ENCODE measurements at places on chromosomes 7 and 10. TPM values are rescaled to one million over a fixed set of nuclear protein-coding genes. Genes with fewer than 3 reads are reported as not detected.

GRCh38 chr10:71401056-71401455, 4.3 kb downstream of the CDH23 start:
- H3K27me3 ChIP-seq: peaks cover 53% of the 10 kb centered on the region
- H3K27ac ChIP-seq: no peak overlapping the region
- H3K36me3 ChIP-seq: no peaks in the 10 kb centered on the region
- no peak for DNase-seq
- H3K4me3 ChIP-seq: no peak overlapping the region
- peaks cover 24% of the 10 kb centered on the region for H3K4me1 ChIP-seq

DNA sequence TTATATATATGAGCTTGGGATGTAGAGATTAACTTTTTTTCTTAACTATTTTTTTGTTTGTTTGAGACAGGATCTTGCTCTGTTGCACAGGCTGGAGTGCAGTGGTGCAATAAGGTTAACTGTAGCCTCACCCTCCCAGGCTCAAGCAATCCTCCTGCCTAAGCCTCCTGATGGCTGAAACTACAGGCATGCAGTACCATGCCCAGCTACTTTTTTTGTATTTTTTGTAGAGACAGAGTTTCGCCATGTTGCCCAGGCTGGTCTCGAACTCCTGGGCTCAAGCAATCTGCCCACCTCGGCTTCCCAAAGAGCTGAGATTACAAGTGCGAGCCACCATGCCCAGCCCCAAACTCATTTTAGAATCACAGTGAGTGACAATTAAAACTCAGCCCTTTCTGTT, 105.2 kb downstream of the CUBN start:
- H3K27me3 ChIP-seq: no peaks in the 10 kb centered on the region
- H3K36me3 ChIP-seq: no peaks in the 10 kb centered on the region
- peak overlapping the region; percentile 65 for H3K27ac ChIP-seq

- H3K27me3 ChIP-seq: no peaks in the 10 kb centered on the region
Observed at GRCh38 chr10:124692100-124692446, 52.1 kb downstream of the FAM53B start.

DNA sequence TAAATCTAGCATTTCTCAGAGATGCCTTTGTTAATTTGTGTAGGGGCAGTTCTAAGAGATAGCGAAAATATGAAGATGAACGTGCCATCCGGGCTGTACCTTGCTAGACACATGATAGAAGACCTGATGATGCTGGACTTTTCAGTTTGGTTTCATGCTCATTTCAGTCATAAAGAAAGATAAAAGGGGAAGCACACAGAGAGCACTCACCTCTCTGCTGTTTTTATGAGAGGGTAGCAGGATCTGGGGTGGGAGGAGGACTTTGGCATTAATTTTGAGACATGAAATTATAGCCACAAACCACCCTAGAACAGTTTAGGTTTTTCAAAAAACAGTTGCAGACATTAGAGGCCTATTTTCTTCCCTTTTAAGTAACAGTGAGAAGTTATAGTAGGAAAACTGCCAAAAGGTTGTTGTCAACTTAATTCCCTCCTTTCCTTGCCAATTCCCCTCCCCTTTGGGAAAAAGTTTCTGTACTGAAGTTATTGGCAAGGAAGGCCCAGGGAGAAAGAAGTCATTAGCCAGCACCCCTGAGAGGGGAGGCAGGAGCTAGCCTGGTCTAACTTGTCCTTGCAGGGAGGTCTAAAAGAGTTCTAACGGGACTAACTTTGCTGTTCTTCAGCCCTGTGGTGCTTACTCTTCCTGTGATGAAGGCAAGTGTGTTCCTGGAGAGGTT, 2.6 kb downstream of the ST7 start:
- peaks cover 21% of the 10 kb centered on the region for H3K4me1 ChIP-seq
- no peaks in the 10 kb centered on the region for H3K27me3 ChIP-seq
- no peak overlapping the region for H3K4me3 ChIP-seq
- peak overlapping the region; percentile 1 for H3K27ac ChIP-seq

DNA sequence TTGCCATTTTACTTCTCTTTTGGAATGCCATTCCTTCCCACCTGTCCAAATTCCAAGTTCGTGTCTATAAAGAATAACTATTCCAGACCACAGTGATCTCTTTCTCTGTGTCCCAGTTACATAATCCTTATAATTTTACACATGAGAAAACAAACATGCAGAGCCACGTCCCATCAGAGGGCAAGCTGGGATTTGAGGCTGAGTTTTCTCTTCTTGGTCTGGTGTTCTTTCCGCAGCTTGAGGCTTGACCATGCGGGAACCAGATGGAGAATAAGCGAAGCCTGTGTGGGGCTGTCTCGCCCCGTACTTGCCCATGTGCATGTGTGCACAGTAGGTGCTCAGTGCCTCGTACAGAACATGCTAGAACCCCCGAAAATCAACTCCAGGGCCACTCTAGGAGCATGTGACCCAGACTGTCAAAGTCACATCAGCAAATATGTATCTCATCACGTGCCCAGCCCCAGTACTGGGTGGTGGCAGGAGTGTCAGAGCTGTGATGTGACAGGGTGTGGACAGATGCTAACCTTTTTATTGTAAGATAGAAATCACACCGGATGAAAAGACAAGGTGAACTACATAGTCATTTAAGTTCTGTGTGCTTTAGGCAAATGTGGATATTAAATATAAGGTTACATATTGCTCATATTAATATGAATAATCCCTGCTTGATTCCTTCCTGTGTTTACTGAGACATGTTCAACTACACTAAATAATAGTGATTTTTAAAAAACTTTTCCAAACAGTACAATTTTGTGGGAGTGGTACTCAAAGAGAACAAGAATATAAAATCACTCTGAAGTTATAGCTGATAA, 3.2 kb downstream of the INSIG1 start:
- peaks cover 68% of the 10 kb centered on the region for H3K4me1 ChIP-seq
- H3K27ac ChIP-seq: peak overlapping the region; percentile 98
- H3K36me3 ChIP-seq: peaks cover 33% of the 10 kb centered on the region
- DNase-seq: no peak
- H3K27me3 ChIP-seq: no peaks in the 10 kb centered on the region

DNA sequence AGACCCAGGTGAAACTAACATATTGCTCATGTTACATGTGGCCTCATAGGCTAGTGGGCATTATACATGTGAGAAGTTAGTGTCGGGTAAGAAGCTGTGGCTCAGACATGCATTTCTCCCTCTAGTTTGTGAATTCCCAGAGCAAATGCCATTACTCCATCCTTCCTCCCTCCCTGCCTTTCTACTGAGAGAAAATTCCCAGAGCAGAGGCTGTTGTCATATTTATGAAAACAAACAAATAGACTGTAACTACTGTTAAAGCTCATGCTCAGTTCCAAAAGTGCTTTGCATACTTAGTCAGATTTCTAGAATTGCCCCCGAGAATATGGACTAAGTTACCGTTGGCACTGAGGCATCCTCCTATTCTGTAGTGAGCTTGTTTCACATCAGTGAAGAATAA, 29.0 kb downstream of the ZNRF2 start:
- H3K36me3 ChIP-seq: no peaks in the 10 kb centered on the region
- no peak for DNase-seq
- no peak overlapping the region for H3K4me3 ChIP-seq
- no peaks in the 10 kb centered on the region for H3K27me3 ChIP-seq

DNA sequence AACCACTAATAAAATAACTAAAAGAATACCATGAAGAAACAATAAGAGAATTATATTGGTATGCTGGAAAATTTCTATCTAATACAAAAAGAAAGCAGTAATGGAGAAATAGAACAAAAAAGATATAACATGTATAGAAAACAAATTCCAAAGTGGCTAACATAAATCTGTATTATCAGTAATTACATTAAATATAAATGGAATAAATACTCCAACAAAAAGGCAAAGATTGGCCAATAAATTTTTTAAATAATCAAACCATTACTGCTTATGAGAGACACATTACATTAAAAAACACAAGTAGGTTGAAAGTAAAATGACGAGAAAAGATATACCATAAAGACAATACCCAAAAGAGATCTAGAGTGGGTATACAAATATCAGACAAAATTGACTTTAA, 90.0 kb downstream of the ARHGAP22 start:
- no peaks in the 10 kb centered on the region for H3K4me1 ChIP-seq
- no peaks in the 10 kb centered on the region for H3K27me3 ChIP-seq
- no peaks in the 10 kb centered on the region for H3K36me3 ChIP-seq
- DNase-seq: no peak

DNA sequence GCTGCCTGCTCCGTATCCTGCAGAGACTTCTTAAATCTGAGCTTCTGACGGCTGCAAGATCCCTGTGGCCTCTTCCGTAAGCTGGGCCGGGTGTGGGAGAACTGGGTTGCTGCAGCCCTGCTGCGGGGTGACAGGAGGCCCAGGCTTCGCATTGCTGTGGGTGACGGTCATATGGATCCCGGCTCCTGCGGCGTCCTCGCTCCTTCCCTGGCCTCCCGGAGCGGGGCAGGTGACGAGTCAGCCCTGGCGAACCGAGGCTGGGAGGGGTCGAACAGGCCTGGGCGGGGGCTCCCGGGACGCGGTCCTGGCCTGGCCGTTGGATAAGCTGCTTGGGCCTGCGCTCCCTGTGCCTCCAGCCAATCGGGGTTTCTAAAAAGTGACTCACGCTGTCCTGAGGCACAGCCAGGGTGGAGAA, 7.8 kb upstream of the UBE2D1 start:
- no peaks in the 10 kb centered on the region for H3K4me1 ChIP-seq
- H3K27ac ChIP-seq: no peak overlapping the region
- peaks cover 4% of the 10 kb centered on the region for H3K27me3 ChIP-seq
- peak overlapping the region; percentile 5 for H3K4me3 ChIP-seq

- peaks cover 37% of the 10 kb centered on the region for H3K27me3 ChIP-seq
- no peak for DNase-seq
- no peaks in the 10 kb centered on the region for H3K36me3 ChIP-seq
Observed at GRCh38 chr7:96973986-96974385, 31.4 kb upstream of the DLX6 start.

DNA sequence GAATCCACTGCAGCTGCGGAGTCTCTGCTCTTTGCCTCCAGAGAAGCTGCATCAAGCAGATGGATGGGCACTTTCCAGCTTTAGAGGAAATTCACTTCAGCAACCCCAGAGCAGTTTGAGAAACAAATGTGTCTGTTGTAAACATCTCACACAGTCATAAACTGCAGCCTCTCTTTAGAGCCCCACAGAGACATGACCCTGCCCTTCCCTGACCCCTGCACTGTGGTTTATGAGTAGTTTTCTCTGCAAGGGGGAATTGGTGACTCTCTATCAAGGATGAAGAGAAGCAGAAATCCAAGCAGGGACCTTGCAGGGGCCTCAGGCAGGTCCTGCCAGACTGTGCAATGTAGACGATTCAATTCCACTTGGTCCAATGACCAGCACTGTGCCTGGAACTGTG, 160.2 kb downstream of the SH2D4B start:
- H3K27me3 ChIP-seq: no peaks in the 10 kb centered on the region
- H3K36me3 ChIP-seq: no peaks in the 10 kb centered on the region
- no peak overlapping the region for H3K4me3 ChIP-seq
- peaks cover 4% of the 10 kb centered on the region for H3K4me1 ChIP-seq
- DNase-seq: peak; percentile 18
- H3K27ac ChIP-seq: no peak overlapping the region

DNA sequence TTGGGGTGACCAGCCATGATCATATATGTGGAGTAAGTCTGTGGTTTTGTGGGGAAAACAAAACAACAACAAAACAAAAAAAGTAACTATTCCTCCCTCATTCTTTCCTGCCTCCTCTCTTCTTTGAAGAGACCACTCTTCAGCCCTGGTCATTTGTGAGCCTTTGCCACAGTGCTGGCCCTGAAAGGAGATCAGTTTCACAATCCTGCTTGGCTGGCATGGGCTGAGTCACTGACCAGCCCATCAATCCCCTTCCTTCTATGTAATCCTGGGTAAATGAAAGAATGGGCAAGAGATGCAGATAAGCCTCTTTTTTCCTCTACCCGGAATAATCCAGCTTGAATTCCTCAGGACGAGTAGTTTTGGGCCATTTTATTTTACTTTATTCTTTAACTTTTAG, 13.6 kb downstream of the CSTF2T start:
- peaks cover 16% of the 10 kb centered on the region for H3K4me1 ChIP-seq
- H3K36me3 ChIP-seq: no peaks in the 10 kb centered on the region
- no peak overlapping the region for H3K27ac ChIP-seq
- no peak for DNase-seq
- no peak overlapping the region for H3K4me3 ChIP-seq

DNA sequence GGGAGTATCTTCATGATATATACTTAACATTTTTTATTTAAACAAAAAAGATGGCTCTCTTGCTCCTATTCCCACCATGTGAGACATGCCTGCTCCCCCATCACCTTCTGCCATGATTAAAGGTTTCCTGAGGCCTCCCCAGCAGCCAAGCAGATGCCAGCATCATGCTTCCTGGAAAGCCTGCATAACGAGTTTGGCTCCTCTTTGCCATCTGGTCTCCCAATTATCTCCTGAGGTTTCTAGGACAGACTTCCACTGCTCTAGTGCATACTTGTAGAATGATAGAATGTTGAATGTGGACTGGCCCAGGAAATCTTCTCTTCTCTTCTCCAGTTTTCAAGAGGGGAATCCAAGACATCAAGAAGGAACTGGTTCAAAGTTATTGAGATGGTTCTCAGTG, 45.9 kb upstream of the ELAPOR2 start:
- H3K27ac ChIP-seq: no peak overlapping the region
- no peaks in the 10 kb centered on the region for H3K27me3 ChIP-seq
- H3K36me3 ChIP-seq: no peaks in the 10 kb centered on the region

The GNG11 gene
- polyA plus RNA-seq: 37.8 TPM

The ARF5 gene
- polyA plus RNA-seq: 166 TPM

The OR9A4 gene
- not detected for polyA plus RNA-seq

The FOXI2 gene
- polyA plus RNA-seq: 0.13 TPM

The SPDYE11 gene
- not detected for polyA plus RNA-seq

The ANKRD61 gene
- not detected for polyA plus RNA-seq

All from stomach (tissue), 19 donors.